GM20000 (cell line): ENCODE measurements at places on chromosomes 1 and 21.

GRCh38 chr1:70714149-70714548, 303.1 kb downstream of the CTH start:
- DNase-seq, result no peak

DNA sequence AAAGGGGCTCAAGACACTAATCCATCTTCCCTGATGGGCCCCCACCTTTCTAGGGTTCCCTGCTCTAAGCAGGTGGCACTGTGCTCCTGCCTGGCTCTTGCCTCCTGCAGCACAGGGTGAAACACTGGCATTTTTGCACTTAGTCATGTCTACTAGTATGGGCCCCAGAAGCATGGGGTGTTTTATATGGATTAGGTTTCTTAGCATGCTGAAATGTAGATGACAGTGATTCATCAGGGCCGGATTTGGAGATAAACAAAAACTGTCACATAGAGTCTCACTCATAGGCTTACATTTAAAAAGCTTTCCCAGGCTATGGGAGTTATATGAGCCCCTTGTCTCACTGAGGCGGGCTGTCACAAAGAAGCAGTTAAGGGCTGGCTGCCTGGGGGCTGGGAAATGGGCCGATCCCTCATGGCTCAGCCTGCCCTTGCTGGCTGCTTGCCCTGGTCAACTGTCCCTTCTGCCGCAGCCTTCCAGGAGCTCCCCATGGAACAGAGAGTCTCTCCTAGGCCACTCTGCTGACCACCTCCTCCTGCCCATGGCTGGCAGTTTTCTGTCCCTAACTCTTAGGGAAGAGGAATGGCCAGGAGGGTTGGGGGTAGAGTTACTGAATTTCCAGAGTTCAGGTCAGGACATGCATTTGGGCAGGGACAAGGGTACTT, 6.5 kb downstream of the GALNT2 start:
- no peak for DNase-seq

DNA sequence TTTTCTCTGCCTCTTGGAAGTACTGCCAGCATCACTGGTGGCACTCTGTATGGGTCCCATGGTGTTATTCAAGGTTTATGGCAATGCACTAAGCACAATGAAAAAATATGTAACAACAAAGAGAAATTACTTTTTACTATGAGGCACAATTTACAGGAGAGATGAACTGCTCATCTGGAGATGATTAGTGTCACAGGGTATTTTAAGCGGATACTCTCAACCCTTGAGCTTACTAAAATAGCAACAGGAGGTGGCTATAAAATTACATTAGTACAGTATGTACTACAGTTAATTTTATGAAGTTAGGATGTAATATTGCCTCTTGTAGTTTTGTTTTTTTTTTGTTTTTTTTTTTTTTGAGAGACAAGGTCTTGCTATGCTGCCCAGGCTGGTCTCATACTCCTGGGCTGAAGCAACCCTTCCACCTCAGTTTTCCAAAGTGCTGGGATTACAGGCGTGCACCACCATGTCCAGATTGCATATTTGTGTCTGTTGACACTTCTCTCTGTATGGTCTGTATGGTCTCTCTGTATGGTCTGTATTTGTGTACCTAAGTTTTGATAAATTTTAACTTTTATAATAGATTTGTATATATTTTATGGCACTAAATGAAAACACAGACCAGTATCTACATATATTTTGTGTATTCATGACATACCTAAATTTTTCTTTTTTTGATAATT, 175.6 kb upstream of the HP1BP3 start:
- DNase-seq, result no peak

- no peak for DNase-seq
These were observed 137.4 kb upstream of the GRIK3 start for GRCh38 chr1:37171691-37172090.

DNA sequence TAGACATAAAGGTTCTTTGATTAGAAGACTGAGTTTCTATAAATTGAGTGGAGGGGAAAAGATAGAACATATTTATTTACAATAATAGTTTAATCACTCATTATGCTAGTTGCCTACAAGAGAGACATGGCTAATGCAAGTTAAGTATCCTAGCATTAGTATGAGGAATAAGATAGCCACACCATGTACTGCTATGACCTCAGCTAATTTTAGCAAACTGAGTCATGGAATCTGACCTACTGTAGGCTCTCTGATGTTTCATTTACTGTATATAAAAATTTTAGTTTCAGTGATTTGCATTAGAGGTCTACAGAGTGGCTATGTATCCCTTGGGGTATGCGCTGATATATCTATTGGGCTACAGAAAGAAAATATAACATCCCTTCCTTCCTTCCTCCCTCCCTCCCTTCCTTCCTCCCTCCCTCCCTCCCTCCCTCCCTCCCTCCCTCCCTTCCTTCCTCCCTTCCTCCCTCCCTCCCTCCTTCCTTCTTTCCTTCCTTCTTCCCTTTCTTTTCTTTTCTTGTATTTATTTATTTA, 5.8 kb downstream of the AGL start:
- DNase-seq, result no peak

DNA sequence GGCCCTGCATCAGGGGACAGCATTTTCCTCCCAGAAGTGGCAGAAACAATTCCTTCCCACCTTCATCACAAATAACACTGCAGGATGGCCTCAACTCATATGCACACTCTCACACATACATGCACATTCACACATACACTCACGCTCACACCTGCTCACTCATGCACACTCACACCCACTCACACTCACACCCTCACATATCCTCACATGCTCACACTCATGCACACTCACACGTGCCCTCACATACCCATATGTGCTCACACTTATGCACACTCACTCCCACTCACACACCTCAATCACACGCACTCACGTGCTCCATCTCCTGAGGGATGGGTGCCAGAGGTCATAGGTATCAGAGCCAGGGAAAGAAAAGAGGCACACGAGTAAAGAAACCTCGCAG, 77.1 kb downstream of the NFASC start:
- no peak for DNase-seq

- no peak for DNase-seq
These were observed 15.0 kb upstream of the SDHB start for GRCh38 chr1:17068789-17069188.

- DNase-seq, result peak; percentile 85
These were observed 272.5 kb downstream of the RRAGC start for GRCh38 chr1:38586993-38587646.

GRCh38 chr1:151056149-151056548, 3.3 kb downstream of the CDC42SE1 start:
- peak; percentile 40 for DNase-seq

DNA sequence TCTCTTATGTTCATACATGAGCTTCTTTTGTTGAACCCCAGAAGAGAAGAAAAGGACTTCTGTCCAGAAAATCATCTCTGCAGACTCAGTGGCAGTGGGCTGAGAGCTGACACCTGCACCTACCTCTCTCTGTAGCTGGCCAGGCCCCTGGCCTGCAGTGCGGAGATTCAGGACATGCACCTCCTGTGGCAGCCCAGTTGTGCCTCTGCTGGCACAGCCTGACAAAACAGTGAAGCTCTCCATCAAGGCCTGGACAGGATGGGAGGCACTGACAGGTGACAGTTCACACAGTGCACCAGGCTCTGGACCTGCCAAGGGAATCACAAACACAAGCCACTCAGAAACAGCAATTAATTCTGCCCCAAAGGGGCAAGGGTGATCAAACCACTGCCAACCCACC, 88.8 kb downstream of the TGFBR3 start:
- no peak for DNase-seq

GRCh38 chr1:156874572-156875340, 14.1 kb downstream of the NTRK1 start:
- no peak for DNase-seq

DNA sequence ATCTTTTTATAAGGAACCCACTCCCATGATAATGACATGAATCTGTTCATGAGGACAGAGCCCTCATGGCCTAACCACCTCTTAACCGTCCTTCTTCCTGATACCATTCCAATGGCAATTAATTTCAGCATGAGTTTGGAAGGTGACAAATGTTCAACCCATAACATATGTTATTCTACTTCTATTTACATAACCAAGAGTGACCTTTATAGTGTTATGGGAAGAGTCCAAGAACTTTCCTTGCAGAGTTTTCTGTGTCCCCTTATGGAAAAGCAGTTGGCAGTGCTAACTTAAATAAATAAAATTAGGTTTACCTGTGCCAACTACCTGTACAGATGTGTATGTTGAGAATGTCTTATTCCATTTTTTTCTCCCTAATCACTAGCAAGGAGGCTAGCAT, 11.1 kb downstream of the MAP10 start:
- DNase-seq, result no peak

DNA sequence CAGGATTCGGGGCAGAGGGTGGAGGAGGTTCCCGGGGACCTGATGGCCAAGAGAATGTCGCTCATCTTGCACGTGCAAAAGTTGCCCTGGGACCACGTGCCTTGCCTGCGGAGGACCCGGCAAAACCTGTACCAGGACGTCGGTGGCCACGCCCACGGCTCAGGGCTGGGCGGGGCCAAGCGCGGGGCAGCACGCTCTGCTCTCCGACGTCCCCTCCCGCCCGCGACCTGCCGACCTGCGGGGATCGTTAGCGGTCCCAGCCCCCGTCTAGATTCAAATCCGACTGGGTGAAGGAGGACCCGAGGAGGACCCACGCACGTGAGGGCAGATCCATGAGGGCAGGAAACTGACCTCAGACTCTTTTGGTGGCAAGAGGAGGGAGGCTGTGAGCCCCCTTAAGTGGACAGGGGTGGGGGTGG, at the start of gene C1orf167:
Gene C1orf167 (plus strand): TSS at position 206 of the 419 bp plus-strand sequence. CDS start 2,208 bp downstream, outside the sequence.
- no peak for DNase-seq

DNA sequence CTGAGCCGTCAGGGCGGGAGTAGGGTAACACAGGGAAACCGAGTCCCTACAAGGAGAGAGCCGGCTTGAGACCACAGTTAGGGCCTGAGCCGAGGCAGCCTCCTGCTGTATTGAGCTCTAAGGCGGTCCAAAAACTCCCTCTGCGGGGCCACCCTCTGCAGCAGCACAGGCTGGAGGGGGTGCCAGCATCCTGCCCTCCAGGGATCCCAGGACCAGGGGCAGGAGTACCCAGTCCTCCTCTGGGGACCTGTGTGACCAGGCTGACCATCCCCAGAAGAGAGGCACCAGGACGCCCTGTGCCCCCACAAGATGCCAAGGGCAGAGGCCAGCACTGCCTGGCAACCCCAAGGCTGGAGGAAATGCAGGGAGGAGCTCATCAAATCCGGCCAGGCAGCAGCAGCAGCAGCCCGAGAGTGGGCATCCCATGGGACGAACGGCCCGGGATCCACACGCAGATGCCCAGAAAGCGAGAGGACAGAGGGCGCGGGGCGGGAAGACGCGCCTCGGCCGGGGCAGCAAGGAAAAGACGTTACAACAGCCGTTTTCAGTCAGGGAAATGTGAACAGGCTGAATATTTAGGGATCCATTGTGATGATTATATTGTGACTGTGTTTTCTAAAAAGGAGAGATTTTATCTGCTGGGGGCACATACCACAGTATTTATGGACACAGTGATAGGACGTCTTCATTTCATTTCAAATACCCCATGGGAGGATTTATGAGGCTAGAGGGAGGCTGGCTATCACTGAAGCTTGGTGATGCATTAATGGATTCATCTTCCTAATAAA, 57.1 kb upstream of the COL18A1 start:
- DNase-seq, result no peak

DNA sequence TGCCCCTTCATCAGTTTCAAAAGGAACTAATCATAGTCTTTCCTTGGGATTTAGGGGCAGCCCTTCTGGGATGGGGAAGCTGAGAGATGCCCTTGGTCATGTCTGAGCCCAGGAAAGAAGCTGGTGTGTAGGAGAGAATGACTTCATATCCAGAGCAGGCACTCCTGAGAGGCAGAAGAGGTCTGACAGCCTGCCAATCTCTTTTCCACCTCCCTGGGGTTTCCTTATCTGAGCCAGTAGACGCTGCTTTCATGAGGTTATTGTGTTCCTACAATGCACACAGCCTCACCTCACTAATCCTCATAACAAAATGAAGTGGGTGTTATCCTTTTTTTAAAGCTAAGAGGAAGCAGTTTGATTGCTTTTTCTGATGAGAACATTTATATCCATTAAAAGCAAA, 14.1 kb downstream of the ROR1 start:
- DNase-seq, result no peak

DNA sequence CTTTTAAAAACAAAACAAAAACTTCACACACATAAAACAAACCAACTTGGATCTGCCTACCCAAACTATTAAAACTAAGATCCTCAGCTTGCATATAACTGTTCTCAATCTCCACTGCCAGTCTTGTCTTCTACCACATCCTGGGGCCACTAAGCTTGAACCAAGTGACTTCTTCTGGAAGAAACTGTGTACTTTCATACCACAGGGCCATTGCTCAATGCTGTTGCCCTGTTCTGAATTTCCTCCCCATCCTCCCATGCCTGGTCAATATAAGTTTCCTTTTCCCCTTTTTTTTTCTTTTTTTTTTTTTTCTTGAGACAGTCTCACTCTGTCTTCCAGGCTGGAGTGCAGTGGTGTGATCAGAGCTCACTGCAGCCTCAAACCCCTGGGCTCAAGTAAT, 109.9 kb downstream of the KIAA0319L start:
- DNase-seq, result no peak

DNA sequence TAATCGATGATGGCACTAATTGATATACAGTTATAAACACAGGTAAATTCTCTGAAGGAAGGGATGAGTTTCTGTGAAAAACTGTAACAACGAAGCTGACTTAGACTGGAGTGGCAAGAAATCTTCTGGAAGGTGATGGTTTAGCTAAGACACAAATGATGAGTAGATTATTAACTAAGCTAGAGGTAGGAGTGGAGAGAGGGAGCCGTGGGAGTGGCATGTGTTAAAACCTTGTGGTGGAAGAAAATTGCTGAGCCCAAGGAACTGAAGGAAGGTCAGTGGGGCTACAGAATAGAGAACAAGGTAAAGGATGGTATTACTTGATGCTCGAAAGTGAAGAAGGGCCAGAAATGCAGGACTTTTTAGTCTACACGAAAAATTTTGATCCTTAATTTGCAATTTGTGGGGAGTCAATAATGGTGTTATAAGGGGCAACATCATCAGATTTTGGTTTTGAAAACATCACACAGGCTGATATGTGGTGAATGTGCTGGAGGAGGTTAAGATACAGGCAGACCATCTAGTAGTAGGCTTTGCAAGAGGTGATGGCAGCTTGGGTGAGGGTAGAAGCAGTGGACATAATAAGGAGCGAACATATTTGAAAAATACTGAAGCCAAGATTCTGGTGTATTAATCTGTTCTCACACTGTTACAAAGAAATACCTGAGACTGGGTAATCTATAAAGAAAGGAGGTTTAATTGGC, 93.8 kb downstream of the S1PR1 start:
- no peak for DNase-seq

DNA sequence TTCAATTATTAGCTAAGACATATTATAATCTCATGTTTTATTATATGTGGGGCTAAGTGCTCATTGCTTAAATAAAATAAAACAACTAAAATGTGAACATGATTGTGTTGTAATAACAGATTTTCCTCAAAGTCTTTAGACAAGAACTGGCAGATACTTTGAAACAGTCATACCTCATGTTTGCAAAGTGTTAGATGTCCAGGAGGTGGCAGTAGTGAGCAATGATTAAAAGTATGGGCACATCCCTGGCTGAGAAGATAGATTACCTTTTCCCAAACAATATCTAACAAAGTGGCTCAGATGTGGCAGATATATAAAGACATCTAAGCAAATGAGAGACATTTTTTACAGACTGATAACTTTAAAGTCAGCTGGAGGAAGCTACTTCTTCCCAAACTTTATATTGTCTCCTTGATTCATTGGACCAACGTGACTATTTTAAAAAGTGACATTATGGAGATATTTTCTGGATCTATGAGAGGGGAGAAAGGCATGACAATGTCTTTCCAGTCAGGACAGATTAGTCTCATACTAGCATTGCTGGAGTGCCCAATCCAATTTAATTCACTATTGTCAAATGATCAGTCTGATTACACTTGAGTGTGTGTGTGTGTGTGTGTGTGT, 269.8 kb downstream of the S1PR1 start:
- DNase-seq, result peak; percentile 46

GRCh38 chr21:16794950-16795349, 717.9 kb upstream of the CXADR start:
- DNase-seq, result no peak
